Sigmoid colon (tissue), 7 donors: ENCODE measurements at places on chromosomes 2 and 18. TPM values are rescaled to one million over a fixed set of nuclear protein-coding genes. Genes with fewer than 3 reads are reported as not detected.

GRCh38 chr18:36424741-36425142, 127.2 kb downstream of the FHOD3 start:
- no peaks in the 10 kb centered on the region for H3K4me1 ChIP-seq
- DNase-seq = no peak
- H3K36me3 ChIP-seq = no peaks in the 10 kb centered on the region
- no peak overlapping the region for H3K4me3 ChIP-seq

DNA sequence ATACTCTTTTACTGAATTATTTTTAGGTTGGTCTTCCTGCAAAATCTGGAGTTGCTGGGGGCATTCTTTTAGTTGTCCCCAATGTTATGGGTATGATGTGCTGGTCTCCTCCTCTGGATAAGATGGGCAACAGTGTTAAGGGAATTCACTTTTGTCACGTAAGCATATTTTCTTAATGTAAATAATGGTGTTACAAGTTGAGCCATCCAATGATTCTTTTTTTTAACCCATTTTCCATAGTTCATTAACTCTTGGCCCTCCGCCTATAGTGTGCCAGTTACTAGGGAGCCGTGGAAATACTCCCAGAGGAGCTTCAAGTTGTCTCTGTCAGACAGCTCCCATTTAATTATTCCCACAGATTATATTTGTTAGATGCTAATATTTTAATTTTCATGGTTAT, 49.8 kb downstream of the GLS start:
- no peak overlapping the region for H3K4me3 ChIP-seq
- H3K27ac ChIP-seq = no peak overlapping the region
- no peak for DNase-seq
- no peaks in the 10 kb centered on the region for H3K36me3 ChIP-seq

DNA sequence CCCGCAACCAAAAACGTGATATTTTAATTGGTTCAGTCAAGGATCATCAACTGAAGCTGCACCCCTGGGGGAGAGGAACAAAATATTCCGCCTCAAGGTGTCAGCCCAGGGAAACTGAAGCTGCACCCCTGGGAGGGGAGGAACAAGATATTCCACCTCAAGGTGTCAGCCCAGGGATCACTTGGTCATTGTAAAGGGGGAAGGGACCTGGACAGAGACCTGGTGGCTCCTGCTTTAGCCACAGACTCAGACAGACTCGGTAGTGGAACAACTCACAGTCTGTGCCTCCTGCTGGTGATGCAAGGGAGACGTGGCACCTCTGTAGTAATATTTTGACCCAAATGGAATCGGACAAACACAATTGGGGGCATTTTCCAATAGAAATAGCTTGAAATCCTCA, 75.1 kb downstream of the GBX2 start:
- no peak overlapping the region for H3K27ac ChIP-seq
- no peaks in the 10 kb centered on the region for H3K4me1 ChIP-seq
- no peaks in the 10 kb centered on the region for H3K27me3 ChIP-seq

ZNF892 gene
- 0.86 TPM for polyA plus RNA-seq

GRCh38 chr2:13968811-13969210, 663.7 kb upstream of the LRATD1 start:
- H3K4me3 ChIP-seq = no peak overlapping the region
- H3K27me3 ChIP-seq = no peaks in the 10 kb centered on the region
- no peak for DNase-seq
- H3K4me1 ChIP-seq = no peaks in the 10 kb centered on the region
- H3K36me3 ChIP-seq = no peaks in the 10 kb centered on the region

SOS1 gene
- polyA plus RNA-seq = 5.4 TPM
